NCI-H2171 (cell line): ENCODE measurements at places on chromosomes 13 and 19.
A peak's percentile ranks its signal among the peaks of the same experiment; 100 is the strongest.

GRCh38 chr19:58275564-58275963, 3.2 kb upstream of the ZNF8 start:
- DNase-seq = no peak

- no peak for DNase-seq
These were observed 16.3 kb downstream of the MYO9B start for GRCh38 chr19:17091758-17092333.

DNA sequence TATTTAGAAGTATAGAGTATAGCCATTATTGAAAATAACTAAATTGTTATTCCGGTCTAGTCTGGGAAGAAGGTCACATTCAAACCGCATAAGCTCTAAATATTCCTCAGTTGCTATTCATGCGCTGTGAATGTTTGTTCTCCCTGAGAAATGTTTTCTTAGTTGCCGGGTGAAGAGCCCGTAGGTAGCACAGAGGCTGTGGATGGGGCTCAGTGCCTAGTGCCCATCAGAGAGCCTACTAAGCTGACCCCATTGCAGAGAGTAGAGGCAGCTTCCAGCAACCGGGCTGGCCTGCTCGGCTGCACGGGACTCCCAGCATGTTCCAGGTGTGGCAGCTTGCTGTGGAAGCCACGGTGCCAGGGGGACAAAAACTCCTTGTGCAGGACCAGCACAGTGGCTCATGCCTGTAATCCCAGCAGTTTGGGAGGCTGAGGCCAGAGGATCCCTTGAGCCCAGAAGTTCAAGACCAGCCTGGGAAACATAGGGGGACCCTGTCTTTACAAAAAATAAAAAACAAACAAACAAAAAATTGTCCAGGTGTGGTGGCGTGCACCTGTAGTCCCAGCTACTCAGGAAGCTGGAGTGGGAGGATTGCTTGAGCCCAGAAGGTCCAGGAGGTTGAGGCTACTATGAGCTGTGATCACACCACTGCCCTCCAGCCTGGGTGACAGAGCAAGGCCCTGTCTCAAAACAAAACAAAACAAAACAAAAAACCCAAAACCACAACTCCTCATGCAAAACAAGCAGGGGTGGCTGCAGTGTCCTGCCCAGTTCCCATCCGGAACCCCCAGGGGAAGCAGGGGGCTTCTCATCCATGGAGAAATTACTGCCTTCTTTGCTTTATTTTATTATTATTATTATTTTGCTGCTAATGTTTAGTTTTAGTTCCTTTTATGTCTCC, 82.5 kb downstream of the KCTD15 start:
- DNase-seq = no peak

DNA sequence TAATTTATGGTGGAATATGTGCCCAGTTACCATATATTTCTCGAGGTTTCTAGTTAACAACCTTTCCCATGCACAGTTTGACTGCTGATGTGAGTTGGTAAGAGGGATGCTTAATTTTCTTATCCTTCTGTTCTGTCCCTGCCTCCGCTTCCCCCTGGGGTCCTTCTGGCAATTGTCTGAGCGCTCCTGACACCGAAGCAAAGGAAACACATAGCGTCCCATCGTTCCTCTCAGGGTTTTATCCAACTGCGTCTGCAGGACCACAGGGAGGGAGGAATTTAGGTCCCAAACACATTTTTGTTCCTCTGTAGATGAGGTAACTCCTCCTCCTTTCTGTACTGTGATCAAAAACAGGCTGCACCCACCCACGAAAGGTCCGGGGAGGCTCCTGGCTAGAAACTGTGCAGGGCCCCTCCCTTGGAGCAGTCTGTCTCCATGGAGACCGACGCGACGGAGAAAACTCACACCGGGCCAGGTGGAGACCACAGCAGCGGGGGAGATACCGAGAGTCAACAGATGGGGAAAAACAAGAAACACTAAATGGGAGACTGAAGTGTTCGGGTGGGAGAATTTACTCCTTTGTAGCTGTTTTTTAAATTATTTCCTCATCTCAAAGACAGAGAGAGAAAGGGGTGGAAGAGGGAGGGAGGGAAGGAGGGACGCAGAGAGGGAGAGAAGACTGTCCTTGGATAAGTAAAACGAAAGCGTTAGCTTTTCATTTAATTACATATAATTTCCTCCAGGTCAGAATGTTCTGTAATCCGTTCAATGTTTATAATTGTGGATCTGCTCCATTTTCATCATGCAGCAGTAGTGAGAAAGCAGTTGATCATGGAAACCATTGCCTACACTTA, 191.8 kb upstream of the NBEA start:
- DNase-seq = peak; percentile 54

DNA sequence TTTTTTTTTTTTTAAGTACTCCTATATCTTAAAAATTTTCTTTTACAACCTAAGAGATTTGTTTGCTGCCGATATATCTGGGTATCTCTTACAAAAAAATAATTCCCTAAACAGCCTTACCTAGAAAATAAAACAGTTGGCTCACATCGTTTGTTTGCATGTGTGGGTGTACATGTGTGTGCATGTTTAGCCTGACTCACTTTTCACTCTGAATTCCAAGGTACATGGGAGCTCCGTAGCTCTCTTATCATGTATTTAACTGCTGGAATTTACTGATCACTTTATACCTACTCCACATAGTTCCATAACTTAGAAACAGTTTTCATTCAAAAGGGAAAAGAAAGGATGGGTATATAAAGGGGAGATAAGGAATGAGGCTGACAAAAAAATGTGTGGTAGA, 616.5 kb downstream of the GPC6 start:
- no peak for DNase-seq

DNA sequence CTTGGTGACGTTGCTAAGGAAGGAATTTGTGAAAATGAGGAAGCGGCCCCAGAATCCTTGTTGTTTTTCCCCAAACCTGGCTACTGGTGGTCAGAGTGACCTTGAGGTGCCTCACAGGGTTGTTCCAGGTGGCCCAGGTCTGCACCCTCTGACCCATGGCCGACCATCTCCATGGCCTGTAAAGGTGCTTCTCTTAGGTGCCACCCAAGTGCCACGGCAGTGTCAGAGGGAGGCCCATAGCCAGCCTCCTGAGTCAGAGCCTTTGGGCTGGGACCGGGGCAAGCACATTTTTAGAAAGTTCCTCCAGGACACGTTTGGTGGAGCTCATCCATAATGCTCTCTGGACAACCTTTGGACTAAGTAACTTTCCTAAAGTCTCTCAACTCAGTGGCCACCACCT, 83.9 kb upstream of the IRS2 start:
- DNase-seq = no peak

DNA sequence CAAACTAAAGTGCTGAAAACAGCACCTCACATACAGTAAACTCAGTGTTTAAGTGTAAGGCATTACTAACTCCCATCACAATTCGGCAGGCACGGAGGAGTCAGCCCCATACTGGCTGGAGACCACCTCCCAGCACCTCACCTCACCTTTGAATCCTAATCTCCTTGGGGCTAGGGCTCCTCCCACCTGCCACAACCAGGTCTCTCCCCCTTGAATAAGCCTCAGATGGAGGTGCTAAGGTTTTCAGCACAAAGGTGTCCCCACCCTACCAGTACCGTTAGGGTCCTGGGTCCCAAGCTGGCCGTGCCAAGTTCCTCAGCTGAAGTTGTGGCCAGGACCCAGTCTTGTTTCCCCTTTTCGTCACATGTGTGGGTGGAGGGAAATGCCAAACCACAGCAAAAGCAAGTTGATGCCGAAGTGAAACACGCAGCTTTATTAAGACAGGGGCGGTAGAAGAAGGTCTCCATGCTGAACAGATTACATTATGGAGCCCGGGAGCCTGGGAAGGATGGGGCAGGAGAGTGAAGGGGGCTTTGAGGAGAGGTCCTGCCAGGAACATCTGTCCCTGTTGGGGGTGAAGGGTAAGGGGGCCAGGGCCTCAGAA, at the start of gene IGFLR1:
TSS of gene IGFLR1 (minus strand) at position 332 of the 604 bp plus-strand sequence. CDS start 1,272 bp downstream, outside the sequence.
- DNase-seq = no peak

DNA sequence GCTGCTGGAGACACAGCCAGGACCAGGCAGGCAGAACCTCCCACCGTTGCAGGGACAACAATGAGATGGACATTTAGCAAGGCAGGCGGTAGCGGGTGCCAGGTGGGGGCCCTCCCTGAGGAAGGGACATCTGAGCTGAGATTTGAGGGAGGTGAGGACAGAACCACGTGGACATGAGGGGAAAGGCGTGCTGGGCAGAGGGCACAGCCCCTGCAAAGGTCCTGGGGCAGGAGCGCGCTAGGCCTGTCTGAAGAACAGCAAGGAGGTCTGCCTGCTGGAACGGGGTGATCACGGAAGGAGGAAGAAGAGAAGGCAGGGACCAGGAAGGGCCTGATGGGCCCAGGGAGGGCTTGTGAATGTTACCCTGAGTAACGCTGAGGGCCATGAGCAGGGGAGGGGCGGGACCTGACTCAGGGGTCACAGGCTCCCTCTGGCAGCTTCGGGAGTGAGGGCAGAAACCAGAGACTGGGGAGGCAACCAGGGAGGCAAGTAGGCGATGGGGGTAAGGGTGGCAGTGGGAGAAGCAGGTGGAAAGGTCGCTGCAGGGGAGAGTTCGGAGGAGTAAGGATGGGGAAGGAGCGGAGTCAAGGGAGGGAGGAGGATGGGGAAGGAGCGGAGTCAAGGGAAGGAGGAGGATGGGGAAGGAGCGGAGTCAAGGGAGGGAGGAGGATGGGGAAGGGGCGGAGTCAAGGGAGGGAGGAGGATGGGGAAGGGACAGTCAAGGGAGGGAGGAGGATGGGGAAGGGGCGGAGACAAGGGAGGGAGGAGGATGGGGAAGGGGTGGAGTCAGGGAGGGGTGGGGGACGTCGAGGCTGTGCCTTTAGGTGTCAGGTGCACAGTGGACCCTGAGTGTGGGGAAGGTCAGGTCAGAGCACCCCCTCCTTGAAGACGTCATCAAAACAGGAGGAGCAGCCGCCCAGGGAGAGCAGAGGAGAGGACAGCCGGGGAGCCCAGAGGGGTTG, 15.7 kb upstream of the B3GNT3 start:
- DNase-seq = no peak

GRCh38 chr13:27406178-27406939, 18.1 kb upstream of the GTF3A start:
- no peak for DNase-seq

- no peak for DNase-seq
These were observed 25.9 kb downstream of the MPND start for GRCh38 chr19:4369109-4369887.

GRCh38 chr13:46492946-46493345, 60.0 kb upstream of the LRCH1 start:
- DNase-seq = no peak

GRCh38 chr19:33906578-33907335, 110.1 kb downstream of the KCTD15 start:
- DNase-seq = no peak

GRCh38 chr19:23481043-23481442, 85.8 kb upstream of the ZNF91 start:
- DNase-seq = no peak

DNA sequence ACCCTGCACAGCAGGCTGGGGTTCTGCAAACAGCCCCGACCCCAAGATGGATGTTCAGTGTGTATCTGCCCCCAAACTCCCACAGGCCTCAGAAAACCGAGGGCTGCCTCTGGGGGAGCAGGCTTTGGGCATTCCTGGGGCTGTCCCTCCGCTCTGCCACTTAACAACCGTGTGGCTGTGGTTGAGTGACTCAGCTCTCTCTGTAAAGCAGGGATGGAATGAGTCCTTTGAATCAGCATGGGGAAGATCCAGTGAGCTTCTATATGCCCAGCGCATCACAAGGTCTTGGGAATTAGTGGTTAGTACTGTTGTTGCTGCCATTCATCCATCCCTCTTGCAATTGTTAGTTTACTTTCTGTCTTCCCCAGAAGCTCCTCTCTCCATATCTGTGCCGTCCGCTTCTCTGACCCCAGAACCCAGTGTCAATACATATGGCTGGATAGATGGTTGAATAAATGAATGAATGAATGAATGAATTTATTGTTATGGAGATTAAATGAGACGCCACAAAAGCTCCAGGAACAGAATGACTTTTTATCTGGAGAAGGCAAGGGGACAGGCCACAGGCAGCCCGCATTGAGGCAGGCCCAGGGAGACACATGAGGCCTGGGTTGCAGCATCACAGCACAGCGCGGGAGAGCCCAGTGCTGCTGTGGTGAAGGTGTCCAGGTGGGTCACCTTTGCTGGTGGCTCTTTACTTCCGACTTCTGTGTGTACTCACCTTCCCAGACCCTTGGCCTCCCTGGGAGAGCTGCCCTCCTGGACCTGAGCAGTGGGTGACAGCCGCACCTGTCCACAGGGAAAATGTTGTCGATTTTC, 89.2 kb downstream of the RGCC start:
- no peak for DNase-seq

- DNase-seq = no peak
These were observed 71.2 kb downstream of the WASF3 start for GRCh38 chr13:26628706-26629105.

DNA sequence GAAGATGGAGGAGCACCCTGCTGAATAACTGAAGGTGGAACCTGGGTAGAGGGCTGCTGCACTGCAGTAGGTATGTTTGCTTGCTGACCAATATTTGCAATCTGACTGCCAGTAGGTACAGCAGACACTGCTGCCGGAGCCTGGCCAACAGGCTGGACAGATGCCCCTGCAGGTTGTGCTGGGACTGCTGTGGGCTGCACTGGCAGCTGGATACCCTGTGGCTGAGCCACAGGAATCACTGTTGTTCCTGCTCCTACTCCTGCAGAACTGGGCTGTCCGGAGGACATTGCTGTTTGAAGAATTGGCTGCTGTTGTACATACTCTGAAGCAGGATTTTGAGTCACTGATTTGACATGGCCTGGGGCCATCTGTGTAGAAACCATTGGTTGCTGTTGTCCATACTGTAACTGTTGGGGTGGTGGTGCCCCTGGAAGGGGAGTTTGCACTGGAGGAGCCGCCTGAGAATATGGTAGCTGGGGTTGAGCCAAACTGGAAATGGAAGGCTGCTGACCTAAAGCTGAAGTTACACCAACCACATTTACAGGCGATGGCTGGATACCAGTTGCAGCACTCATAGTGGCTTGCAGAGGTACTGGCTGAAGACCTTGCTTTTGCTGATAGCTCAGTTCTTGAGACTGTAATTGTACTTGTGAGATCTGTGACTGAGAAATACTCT, 2.2 kb downstream of the TSC22D1 start:
- no peak for DNase-seq

DNA sequence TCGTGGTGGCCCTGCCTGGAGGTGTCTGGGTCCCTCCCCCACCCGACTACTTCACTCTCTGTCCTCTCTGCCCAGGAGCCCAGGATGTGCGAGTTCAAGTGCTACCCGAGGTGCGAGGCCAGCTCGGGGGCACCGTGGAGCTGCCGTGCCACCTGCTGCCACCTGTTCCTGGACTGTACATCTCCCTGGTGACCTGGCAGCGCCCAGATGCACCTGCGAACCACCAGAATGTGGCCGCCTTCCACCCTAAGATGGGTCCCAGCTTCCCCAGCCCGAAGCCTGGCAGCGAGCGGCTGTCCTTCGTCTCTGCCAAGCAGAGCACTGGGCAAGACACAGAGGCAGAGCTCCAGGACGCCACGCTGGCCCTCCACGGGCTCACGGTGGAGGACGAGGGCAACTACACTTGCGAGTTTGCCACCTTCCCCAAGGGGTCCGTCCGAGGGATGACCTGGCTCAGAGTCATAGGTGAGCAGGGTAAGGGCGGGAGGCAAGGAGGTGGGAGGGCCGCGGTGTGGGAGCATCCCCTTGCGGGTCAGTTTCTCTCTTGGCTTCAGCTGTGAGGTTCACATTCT, 19.2 kb downstream of the NECTIN2 start:
- no peak for DNase-seq

GRCh38 chr19:38793671-38794070, 4.7 kb downstream of the LGALS7B start:
- DNase-seq = no peak
